Kidney epithelial cell (primary cell): ENCODE measurements at places on chromosomes 2 and 18.

DNA sequence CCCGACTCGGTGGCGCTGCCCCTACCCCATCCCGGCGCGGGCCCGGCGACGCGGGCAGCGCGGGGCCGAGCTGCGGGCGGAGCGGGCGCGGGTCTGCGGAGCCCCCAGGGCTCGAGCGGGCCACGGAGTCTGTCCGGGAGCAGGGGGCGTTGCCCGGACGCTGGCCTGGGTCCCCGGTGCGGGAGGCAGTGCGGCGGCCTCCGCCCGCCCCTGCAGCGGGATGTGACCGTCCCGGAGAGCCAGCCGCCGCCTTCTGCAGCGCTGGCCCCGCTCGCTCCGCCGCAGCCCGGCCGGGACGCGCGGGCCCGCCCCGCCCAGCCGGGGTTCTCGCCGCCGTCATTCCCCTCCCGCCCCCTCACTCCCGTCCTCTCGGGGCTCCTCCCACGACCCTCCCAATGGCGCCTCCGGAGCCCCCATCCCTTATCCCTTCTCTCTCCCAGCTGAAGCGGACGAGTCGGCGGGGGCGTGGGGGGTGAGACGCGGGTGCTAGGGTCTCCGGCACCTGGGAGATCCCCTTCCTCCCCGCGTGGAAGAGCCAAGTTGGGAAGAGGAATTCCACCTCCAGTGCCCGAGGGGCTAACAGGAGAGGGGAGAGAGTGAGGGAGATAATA is at the start of gene FNDC4:
FNDC4 (minus strand) TSS at position 257 of the 611 bp plus-strand sequence. CDS start 521 bp downstream, outside the sequence.
- DNase-seq, result no peak

DNA sequence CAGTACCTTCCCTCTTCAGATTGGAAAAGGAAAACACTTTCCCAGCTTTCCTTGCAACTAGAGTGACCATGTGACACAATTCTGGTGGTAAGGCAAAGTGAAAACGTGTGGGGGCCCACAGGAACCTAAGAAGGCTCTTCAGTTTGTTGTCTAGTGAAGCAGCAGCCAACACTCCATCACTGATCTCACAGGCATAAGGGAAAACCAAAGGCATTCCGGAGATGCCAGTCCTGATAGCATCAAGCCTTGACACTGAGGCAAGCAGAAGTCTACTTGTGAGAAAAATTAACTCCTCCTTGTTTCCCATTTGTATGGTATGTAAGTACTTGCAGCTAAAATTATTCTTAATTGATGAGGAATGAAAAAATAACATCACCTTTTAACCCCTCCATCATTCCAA is 88.3 kb downstream of the ETAA1 start:
- DNase-seq, result no peak

GRCh38 chr2:7427293-7428060 is 510.3 kb downstream of the RNF144A start:
- no peak for DNase-seq

GRCh38 chr2:23346029-23346428 is 39.0 kb upstream of the KLHL29 start:
- no peak for DNase-seq

DNA sequence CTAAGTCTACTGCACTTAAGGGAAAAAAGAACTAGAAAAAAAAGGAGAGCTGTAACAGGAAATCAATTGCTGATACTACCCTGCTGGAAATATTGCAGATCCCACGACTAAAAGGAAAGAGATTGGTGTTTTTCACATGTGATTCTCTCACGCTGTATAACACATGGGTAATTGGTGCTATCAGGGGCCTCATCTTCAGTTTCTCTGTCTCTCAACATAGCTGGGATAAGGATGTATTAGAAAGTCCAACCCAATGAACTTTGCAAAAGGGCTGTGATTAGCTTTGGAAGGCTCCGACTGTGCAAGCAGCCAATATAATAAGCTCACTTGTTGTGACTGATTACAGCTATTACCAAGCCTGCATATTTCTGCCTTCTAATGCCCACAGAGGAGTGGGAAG is 133.4 kb downstream of the NRP2 start:
- DNase-seq, result no peak

DNA sequence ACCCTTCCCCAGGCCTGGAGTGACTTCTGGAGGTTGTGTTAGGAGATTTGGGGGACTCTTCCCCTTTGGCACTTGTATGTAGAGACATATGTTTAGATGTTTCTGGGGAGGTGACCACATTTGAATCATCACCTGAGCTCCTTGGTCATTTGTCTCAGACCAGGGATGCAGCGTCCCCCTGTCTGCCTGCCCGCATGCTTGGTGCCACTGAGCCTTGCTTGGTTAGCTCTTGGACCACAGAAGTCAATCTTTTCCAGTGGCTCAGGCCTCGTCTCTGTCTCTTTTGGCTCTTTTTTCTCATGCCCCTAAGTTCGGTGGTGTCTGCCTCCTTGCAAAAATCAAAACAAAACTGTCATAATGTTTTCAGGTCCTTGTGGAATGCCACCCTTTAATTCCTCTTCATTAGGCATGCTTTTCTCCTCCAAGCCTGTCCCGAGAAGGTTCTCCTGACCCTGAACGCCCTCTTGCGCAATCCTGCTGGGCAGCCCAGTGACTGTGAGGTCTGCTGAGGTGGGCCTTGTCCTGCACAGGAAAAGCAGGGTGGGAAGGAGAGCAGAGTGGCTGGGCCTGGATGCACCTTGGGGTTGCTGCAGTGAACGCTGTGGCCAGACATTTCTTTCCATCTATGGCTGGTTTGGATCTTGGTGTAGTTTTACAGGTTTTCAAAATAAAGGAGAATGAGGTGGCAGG is 24.9 kb downstream of the GLI2 start:
- DNase-seq, result no peak

DNA sequence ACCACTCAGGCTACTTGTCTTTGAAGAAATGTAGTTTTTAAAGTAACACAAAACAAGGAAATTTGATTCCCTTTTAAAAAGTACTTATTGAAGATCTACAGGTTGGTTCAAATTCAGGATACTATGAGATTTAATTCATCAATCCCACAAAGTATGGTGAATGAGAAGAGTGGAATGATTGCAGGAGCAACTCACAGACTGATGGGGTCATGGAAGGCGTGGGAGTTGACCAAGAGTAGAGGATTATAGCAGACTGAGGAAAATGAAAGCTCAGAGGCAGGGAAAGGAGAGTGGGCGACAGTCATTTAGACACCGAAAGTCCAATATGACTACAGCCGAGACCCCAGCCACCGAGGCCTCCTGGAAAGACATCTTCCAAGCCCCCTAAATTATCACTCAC is 12.5 kb upstream of the DAPL1 start:
- no peak for DNase-seq

GRCh38 chr2:113285816-113286215 is 7.1 kb upstream of the PAX8 start:
- DNase-seq, result no peak

DNA sequence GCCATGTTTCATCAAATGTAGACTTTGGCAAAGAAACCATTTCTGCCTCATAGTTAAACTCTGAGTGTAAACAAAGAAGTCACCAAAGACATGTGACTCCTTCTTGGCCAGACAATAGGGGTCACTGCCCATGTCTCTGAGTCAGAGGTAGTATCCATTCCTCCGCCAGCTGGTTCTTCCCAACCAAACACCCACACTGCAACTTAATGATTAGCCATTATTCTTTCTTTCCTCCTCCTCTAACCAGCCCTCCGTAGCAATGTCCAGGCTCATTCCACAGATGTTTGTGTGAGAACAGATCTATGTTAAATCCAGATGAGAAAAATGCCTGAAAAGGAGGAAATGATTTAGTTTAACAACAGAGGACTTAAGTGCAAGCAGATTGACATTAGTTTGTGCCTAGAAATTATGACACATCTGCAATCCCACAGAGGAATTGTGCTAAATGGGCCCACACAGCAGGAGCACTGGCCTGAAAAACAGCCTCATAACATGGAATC is 127.9 kb upstream of the SH3BP4 start:
- DNase-seq, result peak; percentile 99

- no peak for DNase-seq
Observed at GRCh38 chr2:39893616-39894015, 114.6 kb upstream of the THUMPD2 start.

DNA sequence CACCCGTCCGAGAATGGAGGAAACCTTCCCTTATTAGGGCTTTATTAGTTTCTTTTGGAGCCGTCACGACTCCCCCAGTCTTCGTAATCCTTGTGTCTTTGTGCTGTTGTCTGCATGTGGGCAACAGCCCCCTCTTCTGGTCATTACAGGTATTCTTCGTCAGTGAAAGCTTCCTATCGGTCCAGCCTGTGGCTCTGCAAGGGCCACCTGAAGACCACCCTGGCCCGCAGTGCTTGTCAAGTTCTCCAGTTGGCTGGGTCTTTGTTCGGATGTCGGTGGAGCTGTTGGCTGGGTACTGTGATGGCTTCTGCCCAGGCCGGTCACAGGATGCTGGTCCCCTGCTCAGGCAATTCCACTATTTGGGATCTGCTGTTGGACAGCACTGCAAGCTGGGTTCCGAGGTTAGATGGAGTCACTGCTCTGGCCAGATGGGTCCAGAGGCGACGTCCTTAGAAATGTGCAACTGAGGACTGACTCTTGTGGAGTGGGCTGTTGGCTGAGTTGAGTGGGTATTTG is 19.2 kb downstream of the E2F6 start:
- no peak for DNase-seq

DNA sequence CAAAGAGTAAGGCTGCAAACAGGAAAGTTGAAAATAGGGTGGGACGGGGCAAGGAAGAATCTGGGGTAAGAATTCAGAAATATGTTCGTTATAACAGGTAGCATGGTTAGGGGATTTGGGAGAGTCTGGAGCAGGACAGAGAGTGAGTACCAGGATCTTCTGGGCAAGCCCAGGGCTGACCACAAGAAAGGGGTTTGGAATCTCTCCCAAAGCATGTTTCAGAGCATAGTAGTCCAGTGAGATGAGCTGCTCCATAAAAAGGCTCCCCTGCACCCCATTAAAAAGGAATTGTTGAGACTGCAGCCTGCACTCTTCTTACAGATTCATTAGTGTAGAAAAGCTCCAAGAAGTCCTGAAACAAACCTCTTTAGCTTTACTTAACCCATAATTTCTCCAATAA is 291.1 kb downstream of the MTX2 start:
- no peak for DNase-seq

- DNase-seq, result peak; percentile 69
Observed at GRCh38 chr18:58117786-58118403, 73.9 kb downstream of the NEDD4L start.

DNA sequence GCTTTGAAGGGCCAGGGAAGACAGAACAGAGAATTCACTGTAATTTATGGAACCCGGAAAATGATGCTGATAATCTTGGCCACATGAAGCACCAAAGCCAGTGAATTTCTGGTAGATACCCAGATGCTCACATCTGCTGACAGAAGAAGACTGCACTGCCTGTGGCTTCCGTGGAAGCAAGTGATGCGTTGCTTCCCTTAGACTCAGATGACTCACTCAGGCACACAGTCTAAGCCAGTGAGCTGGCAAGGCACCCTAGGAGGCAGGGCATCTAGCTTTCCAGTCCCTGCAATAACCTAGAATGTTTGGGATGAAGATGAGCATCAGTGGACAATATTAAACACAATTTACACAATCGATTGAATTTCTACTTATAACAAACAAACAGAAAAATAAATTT is 284.7 kb downstream of the CMPK2 start:
- peak; percentile 63 for DNase-seq

- no peak for DNase-seq
Observed at GRCh38 chr2:151395509-151396374, 14.0 kb upstream of the RIF1 start.

DNA sequence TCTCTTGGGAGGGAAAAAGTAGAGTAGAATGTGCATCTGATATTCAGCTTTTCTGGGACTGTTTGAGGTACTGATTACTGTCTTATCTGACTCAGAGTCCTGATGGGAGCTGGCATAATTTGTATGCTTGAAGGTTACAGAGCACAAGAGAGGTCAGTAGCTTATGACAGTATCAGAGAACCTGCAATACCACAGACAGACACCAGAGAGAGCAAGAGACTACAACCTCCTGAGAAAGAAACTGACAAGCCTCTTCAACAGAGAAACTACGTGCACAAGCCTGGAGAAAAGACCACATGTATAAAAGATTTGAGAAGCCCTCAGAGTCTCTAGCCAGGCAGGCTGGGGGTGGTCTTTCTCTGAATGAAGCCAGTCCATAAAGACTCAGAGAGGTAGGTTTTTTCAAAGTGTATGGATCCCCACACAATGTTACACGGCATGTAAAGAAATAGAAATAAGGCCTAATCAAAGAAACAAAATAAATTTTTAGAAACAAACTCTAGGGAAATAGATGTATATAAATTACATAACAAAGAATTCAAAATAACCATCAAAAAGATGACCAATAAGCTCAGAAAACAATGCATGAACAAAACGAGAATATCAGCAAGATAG is 568.3 kb downstream of the LRRTM4 start:
- DNase-seq, result no peak

DNA sequence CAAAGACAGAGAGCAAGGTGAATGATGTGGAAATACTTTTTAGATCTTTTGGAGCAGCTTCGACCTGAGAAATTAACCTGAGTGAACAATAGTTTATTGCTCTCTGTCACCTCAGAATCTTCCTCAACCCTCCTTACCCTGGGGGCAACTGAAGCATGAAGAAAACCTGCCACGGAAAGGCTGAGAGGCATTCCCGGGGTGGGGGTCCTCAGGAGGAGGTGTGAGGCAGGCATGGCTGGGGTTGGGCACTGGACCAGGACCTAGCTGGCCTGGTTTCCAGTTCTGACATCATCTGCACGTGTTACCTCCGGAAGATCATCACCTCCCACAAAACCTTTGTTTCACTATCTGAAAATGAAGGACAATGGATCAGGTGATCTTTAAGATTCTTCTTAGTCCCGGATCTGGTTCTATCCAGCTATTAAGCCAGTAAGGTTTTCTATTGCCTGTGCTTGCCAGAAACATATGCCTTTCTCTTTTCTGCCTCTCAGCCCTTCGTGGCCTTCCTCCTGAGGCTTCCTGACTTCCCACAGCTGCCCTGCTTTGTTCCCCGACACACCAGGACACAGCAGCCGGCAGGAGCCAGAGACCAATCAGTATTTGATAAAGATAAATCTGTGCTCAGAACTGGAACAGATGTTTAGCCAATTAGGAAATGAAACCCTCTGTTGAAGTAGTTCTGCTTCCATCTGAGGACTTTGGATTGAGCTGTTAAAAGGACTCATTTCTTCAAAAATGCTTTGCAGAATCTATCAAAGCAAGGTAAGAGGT is 232.5 kb downstream of the TDRD15 start:
- DNase-seq, result no peak
